Panc1 (cell line): ENCODE measurements at places on chromosomes 16 and 17.

DNA sequence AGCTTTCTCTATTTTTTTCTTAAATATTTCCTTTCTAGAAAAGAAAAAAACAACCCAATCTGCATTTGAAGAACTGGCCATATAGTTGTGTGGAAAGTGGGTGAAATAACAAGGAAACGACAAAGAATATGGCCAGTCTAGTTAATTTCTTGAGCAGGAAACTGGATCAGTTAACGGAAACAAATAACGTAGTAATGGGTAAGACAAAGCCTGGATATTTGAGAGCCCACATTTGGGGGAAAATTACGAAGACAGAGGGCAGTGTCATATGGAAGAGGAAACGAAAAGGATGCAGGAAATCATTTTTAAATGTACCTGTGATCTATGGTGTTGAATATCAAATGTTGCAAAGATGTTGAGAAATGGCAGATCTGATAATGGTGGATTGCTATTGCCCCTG, 78.6 kb downstream of the HS3ST3A1 start:
- H3K36me3 ChIP-seq: no peaks in the 10 kb centered on the region
- no peaks in the 10 kb centered on the region for H3K4me1 ChIP-seq
- H3K4me3 ChIP-seq: no peak overlapping the region
- no peak for DNase-seq
- no peaks in the 10 kb centered on the region for H3K27me3 ChIP-seq

- no peak overlapping the region for H3K4me3 ChIP-seq
- 0 out of 2 replicates have a peak, but pooled peaks cover 4% of the 10 kb centered on the region for H3K27me3 ChIP-seq
- no peaks in the 10 kb centered on the region for H3K4me1 ChIP-seq
- H3K36me3 ChIP-seq: no peaks in the 10 kb centered on the region
- no peak overlapping the region for H3K27ac ChIP-seq
Measured at GRCh38 chr17:77746896-77747554, 211.5 kb upstream of the TNRC6C start.

DNA sequence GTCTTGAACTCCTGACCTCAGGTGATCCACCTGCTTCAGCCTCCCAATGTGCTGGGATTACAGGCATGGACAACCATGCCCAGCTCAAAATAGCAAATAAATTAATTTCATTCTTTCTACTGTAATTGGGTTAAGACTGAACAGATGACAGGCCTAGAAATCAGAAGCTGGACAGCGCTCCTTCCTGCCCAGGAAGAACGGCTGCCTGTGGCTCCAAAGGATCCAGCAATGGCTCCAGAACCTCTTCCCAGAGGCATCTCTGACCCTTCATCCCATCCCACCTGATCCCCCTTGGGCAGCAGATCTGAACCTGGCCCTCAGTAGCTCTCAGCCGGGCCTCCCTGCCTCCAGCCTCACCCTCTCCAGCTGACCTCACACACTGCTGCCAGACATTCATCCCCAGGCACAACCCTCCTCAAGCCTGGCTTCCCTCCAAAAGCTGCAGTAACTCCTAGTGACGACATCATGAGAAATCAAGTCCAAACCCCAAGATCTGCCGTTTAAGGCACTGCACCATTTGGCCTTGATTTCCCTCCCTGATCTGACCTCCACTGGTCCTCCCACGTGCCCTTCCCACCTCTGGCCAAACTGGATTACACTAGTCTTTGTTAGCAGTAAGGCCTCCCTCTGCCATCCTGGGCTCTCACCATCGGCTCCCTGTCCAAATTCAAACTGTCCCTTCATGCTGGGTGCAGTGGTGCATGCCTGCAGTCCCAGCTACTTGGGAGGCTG, 3.1 kb upstream of the MIF4GD start:
- no peak for DNase-seq
- peaks cover 19% of the 10 kb centered on the region for H3K4me1 ChIP-seq
- no peak overlapping the region for H3K27ac ChIP-seq

DNA sequence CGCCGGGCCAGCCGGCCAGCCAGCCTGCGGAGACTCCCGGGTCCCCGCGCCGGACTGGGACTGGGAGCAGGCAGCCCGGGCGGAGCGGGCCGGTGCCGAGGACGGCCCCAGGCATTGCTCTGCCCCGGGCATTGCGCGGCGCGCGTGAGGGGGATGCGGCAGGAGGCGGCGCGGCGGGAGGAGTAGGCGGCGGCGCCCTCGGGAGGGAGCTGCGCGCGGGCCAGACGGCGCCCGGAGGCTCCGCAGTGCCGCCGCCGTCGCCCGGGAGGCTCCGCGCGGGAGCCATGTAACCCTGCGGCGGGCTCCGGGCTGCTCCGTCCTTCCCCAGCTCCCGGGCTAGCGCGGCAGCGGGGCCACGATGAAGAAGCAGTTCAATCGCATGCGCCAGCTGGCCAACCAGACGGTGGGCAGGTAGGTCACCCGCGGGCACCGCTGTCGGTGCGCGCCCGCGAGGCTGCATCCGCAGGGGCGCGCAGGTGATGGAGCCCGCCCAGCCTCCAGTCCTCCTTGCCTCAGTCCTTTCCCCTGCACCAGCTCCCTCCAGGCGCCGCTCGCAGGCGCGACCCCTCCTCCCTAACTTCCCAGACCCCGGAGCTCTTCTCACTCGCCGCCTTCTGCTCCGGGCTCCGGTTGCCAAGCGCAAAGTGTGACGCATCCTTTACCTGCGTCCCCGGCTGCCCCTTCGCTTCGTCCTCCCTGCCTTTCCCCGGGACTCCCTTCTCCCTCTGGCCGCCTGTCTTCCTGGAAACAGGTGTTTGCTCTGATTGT, at the start of gene ARHGAP44:
ARHGAP44 (plus strand) TSS at position 18 of the 768 bp plus-strand sequence; CDS start at position 359, 341 bp downstream.
- H3K4me1 ChIP-seq: no peaks in the 10 kb centered on the region
- DNase-seq: no peak
- no peak within 1 kb of the TSS for H3K27ac ChIP-seq
- peak within 1 kb of the TSS; percentile 52 for H3K4me3 ChIP-seq

- no peaks in the 10 kb centered on the region for H3K27me3 ChIP-seq
- H3K4me3 ChIP-seq: no peak overlapping the region
- no peak for DNase-seq
- H3K4me1 ChIP-seq: no peaks in the 10 kb centered on the region
- no peaks in the 10 kb centered on the region for H3K36me3 ChIP-seq
Measured at GRCh38 chr17:71267668-71268067, 853.2 kb upstream of the SOX9 start.
